ENCODE measurements at places on chromosomes 12 and 14.

- no peak for DNase-seq
Observed at GRCh38 chr12:78208092-78208491, 377.4 kb downstream of the NAV3 start.

- DNase-seq: no peak
Observed at GRCh38 chr12:3032770-3033538, 44.2 kb upstream of the TSPAN9 start.

DNA sequence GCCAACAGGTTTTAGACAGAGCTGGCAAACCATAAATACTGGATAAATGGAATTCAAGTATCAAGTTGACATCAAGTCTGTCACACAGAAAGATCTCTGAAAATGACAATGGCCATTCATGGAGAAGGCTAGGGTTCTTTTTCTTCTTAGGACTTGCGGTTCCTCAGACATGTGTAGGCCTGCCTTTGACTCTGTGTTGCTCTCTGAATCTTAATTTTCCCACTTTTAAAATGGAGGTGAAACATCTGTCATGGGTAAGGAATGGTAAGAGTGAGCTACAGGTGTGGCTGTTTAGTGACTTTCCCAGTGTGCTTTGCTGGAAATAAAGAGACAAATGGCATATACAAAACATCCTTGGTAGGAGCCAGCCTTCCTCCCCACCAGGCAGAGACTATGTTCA is 79.2 kb downstream of the PTCSC3 start:
- DNase-seq: no peak

DNA sequence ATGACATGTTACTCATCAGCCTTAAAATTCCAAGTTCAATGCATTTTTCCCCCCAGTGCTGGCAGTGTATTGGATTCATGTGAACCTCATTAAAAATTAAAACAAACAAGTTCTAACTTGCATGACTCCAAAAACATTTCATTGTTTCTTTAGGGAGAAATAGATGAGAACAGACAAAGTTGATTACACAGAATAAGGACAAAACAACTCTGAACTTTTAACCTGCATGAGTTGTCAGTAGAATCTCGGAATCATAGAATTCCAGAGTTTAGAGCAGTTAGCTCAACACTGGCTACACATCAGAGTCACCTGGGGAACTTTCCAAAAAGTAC is 127.5 kb downstream of the TMX1 start:
- DNase-seq: no peak

- DNase-seq: no peak
Observed at GRCh38 chr12:47095446-47096236, 15.9 kb upstream of the AMIGO2 start.
